D341Med (cell line): ENCODE measurements at places on chromosomes 12 and 14.

GRCh38 chr12:51601241-51601640 is 10.2 kb downstream of the SCN8A start:
- no peak for DNase-seq

DNA sequence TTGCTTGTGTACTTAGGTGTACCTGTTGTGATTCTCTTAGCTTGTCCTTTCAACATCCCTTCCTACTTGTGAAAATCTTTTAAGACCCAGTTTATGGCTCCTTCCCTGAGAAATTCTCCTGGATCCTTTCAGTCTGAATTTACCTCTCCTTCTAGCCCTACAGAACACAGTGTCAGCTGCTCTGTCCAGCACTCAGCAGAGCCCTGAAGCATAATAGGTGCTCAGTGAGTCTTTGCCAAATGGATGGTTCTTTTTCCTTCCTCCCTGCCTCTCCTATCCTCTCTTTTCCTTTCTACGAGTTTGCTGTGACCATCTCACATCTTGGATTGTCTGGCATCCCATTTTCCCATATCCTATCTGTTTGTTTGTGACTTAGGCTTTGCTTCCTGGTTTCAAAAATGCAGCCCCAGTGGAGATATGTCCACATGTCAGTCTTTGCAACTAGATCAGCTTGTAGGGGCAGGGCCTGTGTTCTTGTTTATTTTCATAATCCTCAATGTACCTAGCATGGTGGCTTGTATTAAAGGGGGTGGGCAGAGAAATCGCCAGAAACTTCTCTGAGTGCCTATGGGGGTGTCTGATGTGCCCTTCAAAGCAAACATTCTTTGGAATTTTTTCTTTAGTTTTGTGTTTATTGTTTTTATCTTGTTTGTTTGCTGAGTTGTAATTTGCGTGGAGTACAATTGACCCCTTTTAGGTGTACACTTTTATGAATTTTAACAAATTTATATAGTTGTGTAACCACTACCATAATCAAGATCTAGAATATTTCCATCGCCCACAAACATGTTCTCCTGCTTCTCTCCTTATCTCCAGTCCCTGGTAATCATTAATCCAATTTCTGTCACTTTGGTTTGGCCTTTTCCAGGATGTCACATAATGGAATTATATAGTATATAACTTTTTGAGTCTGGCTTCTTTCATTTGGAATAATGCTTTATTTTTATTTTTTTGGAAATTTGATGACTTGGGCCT is 62.8 kb downstream of the SMOC1 start:
- no peak for DNase-seq

DNA sequence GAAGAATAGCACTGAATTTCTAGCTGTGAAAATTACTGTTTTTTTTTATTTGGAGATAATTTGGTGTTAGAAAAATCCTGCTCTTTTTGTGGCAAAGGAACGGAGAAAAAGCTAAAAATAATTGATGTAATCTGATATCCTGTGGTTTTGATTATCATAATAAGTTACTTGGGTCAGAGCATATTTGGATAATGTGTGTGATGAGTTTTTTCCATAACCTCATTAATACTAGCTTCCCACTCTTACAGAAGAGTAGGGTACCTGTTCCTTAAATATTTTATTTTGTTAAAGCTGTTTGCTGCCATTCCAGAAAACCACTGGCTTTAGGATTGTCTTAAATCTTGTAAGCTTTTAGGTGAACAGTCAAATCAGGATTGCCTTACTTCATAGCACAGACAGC is 4.7 kb downstream of the PSMC6 start:
- no peak for DNase-seq

DNA sequence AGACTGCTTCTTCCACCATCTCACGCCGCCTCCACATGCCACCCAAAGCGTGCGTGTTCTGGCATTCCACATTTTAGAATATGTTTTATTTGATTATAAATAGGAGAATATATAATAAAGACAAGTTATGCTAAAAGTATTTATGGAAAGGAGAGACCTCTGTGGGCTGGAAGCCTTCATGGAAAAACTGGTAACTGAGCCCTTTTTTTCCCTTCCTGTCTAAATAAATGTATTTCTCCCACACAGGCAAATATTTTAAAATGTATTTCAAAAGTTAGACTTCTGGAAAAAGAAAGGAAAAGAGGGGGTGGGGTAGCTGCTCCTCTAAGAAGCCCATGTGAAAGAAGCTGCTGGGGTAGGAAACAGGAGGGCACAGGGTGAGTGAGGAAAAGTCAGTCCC is 16.1 kb upstream of the NR4A1 start:
- no peak for DNase-seq

- no peak for DNase-seq
These were observed 67.0 kb downstream of the ANKRD9 start for GRCh38 chr14:102442241-102443211.

DNA sequence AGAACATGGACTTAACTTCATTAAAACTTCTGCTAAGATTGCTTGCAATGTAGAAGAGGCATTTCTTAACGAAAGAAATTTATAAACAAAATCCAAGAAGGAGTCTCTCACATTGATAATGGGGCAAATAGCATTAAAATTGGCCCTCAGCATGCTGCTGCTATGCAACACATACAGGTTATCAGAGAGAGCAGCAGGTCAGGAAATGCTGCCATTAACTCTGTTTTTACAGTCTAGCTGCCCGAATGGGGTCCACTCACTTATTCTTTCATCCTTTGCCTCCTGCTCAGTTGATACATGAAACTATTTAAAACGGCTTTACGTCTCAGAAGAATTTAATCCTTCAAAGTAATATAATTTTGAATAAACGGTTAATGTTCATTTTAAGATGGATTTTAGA is 620.4 kb downstream of the SLC16A7 start:
- no peak for DNase-seq

- DNase-seq, result no peak
These were observed 132.0 kb upstream of the CCND2 start for GRCh38 chr12:4141348-4142270.

- no peak for DNase-seq
These were observed 42.9 kb downstream of the ITPK1 start for GRCh38 chr14:93072659-93073357.

- peak; percentile 97 for DNase-seq
These were observed 10.8 kb downstream of the BHLHE41 start for GRCh38 chr12:26113853-26114719.

- no peak for DNase-seq
These were observed 65.7 kb upstream of the SRSF5 start for GRCh38 chr14:69701291-69701690.

GRCh38 chr12:100020370-100020769 is 35.6 kb upstream of the ANKS1B start:
- DNase-seq, result peak; percentile 46
